CD8-positive, alpha-beta memory T cell (primary cell): ENCODE measurements at places on chromosomes 4 and X. TPM values are rescaled to one million over a fixed set of nuclear protein-coding genes. Genes with fewer than 3 reads are reported as not detected.

PCGF3 gene
- total RNA-seq, result 26.1 TPM

GLRA3 gene
- total RNA-seq, result not detected

DNA sequence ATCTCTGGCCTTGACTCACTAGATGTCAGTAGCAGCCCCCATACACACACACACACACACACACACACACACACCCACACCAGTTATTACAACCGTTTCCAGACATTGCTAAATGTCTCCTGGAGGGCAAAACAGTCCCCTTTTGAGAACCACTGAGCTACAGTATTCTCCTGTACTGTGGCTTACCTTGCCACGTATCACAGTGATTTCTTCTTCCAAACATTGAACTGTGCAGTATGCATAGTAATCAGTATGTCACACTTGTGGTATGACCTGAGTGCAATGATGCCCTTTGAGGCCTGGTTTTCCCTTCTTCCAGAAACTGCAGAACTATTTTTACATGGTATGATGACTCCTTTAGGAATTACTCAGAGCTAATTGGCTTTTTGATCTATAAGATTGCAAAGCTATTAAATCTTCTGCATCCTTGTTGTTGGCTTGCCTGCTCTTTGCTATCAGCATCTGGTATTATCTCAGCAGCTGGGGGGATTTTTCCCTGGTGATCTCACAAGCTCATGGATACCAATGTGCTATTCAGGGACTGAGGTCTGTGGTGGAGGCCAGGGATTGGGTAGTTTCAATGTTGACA lies 3.6 kb upstream of the THOC2 start:
- no peak for DNase-seq

DNA sequence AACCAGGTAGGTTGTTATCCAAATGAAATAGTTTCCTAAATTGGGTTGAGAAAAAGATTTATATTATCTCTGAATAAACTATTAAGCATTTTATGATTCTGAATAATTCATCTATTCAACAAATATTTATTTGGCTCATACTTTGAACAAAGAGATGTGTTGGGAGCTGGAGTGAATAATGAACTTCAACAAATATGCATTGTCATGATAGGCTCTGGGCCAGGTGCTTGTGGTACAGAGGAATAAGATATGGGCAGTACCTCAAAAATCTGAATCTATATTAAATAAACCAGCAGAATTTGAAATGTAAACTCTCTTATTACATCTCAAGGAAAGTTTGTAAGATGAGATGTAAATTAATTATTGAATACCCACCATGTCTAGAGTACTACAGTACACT lies 75.7 kb upstream of the DCLK2 start:
- DNase-seq, result no peak

RTL3 gene
- total RNA-seq, result not detected

- no peak for DNase-seq
Observed at GRCh38 chr4:26900765-26901164, 40.1 kb downstream of the STIM2 start.

DNA sequence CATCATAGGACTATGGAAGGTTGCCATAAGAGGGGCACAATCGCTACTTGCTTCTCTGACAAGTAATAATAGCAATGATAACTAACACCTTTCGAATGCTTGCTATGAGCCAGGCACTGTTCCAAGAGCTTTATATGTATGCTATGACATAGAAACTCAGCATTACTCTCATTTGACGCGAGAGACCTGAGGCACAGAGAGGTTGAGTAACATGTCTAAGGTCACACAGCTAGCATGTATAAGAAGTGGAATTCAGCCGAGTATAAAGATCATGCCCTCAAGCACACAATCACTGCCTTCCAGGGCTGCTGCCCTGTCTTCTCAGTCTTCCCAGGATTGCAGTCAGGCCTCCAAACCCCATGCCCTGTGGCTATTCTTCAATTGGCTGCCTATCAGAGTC lies 19.5 kb downstream of the PJA1 start:
- DNase-seq, result no peak

BEND2 gene
- not detected for total RNA-seq
